Activated CD4-positive, alpha-beta T cell treated with anti-CD3 and anti-CD28 coated beads, Interleukin-2, amount 50 U/mL, for 4 hours (primary cell): ENCODE measurements at places on chromosomes 1 and 21.
A peak's percentile ranks its signal among the peaks of the same experiment; 100 is the strongest.

- no peak for DNase-seq
These were observed 25.1 kb downstream of the PLCH2 start for GRCh38 chr1:2501041-2501819.

DNA sequence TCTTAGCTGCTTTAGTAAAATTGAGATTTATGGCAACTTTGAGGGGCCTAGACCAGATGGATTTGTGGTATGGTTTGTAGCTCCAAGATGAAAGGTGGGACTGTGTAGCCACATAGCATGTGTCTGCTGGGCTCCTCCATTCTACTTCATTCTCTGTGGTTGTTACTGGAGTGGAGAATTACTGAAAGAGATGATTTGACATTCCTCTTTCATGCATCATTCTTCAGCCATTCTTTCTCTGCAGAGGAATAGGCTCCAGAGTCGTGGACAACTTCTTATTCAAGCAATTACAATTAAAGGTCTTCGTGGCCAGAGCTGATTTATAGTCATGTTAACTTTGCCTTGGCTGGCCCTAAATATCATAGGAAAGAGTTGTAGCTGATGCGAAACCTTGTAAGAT, 328.9 kb downstream of the PAPPA2 start:
- DNase-seq: no peak

GRCh38 chr1:28176492-28177470, at the start of gene PTAFR:
TSS of gene PTAFR (minus strand) at chr1:28176690. CDS start at chr1:28151021, 25,669 bp downstream.
- DNase-seq: no peak

DNA sequence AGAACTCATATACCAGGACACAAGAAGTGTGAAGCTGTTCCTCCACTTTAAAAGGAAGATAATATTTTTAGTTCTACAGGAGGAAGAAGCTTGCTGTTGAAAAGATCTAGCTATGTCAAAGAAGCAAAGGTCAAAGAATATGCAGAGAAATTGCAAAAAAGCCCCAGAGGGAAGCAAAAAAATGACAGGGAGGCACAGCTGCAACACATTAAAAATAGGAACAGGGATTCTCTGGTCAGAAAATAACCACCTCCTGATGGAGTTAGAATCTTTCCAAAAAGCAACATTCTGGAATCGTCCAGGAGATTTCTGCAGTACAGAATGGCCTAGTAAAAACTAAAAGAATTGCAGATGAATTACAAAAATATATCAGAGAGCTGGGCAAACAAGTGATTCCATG, 238.9 kb upstream of the PRMT6 start:
- no peak for DNase-seq

GRCh38 chr21:45019076-45019886, 55.1 kb upstream of the ADARB1 start:
- DNase-seq: no peak

- no peak for DNase-seq
These were observed 51.2 kb downstream of the DIP2A start for GRCh38 chr21:46509741-46510502.

GRCh38 chr1:24965571-24965930, 35.5 kb upstream of the RUNX3 start:
- no peak for DNase-seq

- peak; percentile 87 for DNase-seq
These were observed 3.1 kb upstream of the SELENON start for GRCh38 chr1:25796811-25797458.

DNA sequence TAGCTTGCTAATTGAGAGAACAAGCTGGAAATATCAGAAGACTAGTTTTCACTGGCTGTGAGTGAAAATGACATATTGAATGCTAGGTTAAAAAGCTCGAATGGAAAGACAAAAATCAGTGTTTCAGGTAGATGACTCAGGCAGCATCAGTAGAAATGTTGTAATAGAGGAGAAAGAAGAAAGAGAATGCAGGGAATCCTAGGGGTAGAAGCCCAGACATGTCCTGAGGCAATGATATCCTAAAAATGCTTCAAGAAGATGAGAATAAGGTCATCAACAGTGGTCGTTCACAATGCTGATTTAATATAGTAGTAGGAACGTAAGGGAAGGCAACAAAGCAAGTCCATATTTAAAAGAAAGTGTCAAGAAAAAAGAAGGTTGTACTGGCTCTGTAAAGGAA, 96.7 kb upstream of the HP1BP3 start:
- DNase-seq: no peak

GRCh38 chr1:163300568-163300967, 21.2 kb upstream of the NUF2 start:
- no peak for DNase-seq

- no peak for DNase-seq
These were observed 18.7 kb upstream of the AK2 start for GRCh38 chr1:33055210-33056008.

DNA sequence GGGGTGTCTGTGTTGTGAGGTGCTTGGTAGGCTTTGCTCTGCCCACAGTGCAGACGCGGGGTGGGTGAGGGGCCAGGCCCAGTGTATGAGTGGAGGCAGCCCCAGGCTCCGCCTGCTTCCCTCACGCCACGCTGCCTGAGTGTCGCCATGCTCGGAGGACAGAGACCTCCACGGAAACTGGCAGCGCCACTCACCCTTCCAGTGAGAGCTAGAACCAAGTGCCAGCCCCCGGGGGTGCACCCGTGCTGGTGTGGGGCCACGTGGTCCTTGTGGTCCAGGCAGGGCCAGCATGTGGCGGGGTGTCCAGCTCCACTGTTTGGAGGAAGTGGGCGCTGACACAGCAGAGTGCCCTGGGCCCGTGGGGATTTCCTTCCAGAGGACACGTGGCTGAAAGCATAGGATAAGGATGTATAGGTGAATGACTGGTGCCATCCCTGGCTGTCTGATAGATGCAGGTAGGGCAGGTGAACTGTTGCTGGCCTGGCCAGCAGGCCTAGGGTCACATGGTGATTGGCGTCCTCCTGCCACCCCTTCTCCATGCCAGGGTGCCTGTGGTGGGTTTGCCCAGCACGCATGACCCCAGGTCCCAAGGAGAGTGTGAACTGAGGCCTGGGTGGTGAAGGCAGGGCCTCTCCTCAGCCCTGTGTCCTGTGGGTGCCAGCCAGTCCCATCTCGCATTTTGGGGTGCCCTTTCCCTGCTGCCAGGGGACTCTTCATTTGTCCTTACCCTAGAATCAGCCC, 3.8 kb downstream of the LRRC3 start:
- DNase-seq: no peak

- DNase-seq: no peak
These were observed 647 bp downstream of the TSEN15 start for GRCh38 chr1:184052194-184052559.

DNA sequence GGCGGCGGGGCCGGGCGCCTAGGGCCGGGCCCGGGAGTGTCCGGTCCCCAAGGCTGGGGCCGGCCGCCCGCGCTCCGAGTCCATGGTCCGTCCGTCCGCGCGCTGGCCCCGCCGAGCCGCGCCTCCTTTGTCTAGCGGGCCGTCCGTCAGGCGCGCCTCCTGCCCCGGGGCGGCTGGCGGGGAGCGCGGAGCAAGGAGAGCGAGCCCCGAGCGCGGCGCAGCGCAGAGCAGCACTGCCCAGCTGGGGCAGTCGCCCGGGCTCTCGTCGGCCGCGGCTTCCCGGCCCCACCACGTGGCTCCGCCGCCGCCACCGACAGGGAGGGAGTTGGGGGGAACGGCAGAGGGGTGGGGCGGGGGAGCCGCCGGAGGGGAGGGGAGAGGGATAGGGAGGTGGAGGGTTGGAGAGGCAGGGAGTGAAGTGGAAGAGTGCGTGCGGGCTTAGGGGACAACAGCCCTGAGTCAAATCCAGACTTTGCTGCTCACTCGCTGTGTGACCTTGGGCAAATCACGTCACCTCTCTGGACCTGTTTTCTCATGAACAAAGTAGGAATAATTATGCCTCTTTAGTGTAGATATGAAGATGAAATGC, at the start of gene NKAIN1:
NKAIN1 (minus strand) TSS at position 235 of the 589 bp plus-strand sequence. CDS start 340 bp downstream, outside the sequence.
- no peak for DNase-seq

GRCh38 chr1:21716169-21716568, 47.0 kb upstream of the RAP1GAP start:
- no peak for DNase-seq

- no peak for DNase-seq
These were observed 58.8 kb upstream of the AJAP1 start for GRCh38 chr1:4595341-4596225.

- DNase-seq: no peak
These were observed 1.6 kb upstream of the CDC14A start for GRCh38 chr1:100350787-100351094.

- DNase-seq: no peak
These were observed 145.8 kb downstream of the PATJ start for GRCh38 chr1:61887931-61888564.
